ENCODE measurements at places on chromosomes 3 and 15.

DNA sequence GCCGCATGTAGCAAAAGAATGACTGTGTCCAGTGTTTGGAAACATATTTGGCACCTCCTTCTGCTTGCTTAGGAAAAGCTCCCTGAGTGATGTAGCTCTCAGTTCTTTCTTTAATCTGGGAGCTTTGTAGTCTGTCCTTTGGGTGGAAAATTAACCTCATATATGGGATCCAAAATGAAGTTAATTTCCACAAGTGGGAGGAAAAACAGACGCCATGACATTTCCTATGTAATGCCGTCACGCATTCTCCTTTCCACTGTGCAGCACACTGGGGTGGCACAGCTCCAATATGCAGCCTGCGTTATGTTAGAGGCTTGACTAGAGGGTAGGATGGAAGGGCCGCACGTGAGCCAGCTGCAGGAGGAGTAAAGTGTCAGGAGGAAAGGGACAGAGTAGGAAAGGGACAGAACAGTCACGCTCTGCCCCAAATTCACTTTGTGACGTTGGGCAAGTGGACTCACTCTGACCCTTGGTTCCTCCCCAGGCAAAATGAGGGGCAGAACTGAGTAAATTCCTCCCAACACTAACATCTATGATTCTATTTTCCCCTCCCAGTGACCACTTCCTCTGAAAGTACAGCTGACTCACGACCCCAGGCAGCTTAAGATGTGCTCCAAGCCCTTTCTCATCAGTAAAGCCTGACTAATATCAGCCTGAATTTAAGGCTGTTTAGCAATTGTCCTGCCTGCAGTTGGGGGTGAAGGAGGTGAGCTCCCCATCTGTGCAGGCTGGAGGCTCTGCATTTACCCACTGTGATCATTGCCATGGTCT lies 176.5 kb upstream of the PFN2 start:
- no peak for DNase-seq

DNA sequence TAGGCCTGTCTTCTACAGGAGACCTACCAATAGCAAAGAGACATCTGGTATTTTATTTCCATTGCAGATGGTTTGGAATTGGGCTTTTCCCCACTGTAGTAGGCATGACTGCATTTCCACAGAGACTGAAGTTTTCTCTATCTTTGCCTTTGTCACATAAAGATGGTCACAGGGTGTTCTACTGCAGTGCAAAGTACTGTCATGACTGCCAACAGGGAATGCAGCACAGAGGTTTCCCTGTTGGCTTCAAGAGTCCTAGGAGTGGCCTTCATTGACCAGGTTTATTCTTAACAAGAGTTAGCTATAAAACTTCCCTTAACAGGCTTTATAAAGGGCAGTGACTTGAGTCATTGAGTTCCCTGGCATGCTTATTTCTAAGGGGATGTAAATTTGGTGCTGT lies 36.8 kb upstream of the TM4SF4 start:
- DNase-seq = no peak

GRCh38 chr15:43210172-43210745 lies 10.6 kb downstream of the EPB42 start:
- DNase-seq = peak; percentile 76

GRCh38 chr3:24043168-24043567 lies 98.1 kb downstream of the NR1D2 start:
- DNase-seq = no peak

DNA sequence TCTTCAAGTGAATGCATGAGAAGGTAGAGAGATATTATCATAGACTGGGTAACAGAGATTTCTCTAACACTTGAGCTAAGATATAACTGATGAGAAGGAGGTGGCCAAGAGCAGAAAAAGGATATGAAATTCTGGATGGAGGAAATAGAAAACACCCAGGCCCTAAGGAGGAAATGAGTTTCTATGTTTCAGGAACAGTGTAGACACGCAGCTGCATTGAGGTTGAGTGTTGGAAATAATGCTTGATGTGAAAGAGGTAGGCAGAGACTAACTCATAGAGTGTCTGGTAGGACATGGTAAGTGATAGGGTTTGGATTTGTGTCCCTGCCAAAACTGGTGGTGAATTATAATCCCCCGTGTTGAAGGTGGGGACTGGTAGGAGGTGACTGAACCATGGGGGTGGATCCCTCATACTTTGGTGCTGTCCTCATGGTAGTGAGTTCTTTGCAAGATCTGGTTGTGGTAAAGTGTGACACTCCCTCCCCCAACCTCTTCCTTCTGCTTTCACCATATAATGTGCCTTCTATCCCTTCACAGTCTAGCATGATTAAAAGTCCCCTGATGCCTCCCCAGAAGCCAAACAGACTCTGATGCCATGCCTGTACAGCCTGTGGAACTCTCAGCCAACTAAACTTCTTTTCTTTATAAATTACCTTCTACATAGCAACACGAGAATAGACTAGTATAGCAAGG lies 787.3 kb downstream of the EDEM1 start:
- DNase-seq = no peak

DNA sequence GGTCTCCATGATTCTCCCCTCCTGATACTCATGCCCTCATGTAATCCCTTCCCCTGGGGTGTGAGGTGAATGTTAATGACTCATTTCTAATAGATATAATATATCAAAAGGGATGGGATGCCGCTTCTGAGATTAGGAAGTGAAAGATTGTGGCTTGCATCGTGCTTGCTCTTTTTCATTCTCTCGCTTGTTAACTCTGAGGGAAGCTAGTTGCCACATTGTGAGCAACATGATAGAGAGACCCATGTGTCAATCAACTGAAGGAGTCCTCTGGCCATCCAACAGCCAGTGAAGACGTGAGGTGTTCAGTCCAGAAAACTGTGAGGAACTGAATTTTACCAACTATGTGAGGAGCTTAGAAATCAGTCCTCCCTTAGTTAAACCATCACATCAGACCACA lies 28.9 kb upstream of the DRD3 start:
- no peak for DNase-seq

DNA sequence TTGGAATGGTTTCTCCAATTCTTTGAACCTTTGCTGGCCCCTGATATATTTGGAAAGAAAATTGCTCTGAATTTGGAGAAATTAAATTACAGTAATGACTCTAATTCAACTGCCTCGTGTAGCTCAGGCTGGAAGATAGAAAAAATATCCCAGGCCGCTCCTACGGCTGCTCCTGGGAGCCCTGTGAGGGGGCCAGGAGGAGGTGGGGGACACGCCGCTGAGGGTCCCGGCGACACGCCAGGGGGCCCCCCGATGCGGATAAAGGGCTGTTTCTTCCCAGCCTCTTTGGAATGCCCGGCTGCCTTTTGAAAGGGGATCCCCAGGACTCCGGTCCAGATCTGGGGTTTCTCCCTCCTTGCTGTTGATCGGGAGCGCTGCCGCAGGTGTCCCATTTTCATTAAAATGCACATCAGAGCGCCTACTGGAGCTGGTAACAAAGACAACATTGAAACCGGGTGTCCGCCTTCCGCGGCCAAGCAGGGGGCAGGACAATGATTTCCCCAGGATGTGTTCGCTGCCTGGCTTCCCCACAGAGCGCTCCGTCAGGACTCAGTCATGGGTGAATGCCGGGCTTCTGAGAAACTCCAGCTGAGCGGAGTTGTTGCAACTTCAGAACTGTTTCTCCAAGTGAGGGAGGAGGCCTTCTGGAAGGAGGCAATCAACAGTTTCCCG lies 200.1 kb upstream of the KBTBD8 start:
- peak; percentile 85 for DNase-seq

DNA sequence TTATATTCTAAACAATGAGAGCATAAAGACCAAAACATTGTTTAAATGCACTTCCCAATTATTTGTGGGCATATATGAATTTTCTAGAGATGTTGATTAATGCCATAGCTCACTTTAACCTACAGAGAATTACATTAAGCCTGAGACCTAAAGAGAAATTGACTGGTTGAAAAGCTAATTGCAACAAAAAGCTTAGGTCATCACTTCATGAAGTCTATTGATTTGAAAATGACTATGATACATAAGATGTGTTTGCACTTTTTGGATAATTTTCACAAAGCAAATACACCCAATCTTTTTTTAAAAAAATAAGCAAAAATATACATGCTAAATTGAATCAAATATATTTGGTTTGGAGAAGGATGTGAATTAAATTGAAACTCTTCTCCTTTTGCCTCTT lies 532.8 kb upstream of the GOLIM4 start:
- no peak for DNase-seq

- DNase-seq = no peak
These were observed 154.4 kb downstream of the TUSC7 start for GRCh38 chr3:116863822-116864589.

All from osteocyte (in vitro differentiated cells).